Left ventricle myocardium superior (tissue), 1 donor: ENCODE measurements at places on chromosomes 3 and 15.

DNA sequence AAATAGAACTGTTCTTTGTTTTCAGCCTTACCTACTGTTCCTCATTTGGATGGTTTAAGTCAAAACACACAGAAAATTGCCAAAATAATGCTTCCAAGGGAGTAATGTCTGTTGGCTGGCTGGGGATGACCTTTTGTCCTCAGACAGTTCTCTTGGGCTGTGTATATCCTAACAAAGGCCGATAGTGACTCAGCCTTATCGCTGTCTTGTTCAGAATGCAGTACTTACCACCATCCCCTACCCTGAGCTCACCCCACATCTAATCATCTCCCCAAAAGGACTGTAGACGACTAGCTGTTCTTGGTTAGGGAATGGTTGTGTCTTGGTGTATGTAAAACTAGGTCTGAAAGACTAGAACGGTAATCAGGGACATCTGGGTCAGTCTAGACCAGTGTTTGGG, 35.0 kb downstream of the RAB11A start:
- no peak for DNase-seq

DNA sequence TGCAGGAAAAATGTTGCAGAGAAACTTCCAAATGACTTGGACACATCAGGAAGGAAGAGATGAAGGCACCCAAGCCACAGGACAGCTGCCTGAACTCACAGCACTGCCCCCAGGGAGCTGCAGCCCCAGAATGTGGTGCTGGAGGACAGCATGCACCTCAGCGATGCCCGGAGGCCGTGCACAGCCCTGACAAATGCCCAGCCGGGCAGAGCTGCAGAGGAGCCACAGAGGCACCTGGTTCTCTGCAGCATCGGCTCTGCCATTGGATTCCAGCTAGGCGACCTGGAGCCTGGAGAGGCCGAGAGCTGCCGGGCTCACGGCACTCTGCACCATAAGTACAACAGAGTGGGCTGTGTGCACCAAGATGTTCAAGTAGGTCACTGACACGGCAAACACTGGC, 97.5 kb downstream of the OCA2 start:
- no peak for DNase-seq

GRCh38 chr3:114756506-114757279, 390.4 kb downstream of the ZBTB20 start:
- DNase-seq, result no peak

DNA sequence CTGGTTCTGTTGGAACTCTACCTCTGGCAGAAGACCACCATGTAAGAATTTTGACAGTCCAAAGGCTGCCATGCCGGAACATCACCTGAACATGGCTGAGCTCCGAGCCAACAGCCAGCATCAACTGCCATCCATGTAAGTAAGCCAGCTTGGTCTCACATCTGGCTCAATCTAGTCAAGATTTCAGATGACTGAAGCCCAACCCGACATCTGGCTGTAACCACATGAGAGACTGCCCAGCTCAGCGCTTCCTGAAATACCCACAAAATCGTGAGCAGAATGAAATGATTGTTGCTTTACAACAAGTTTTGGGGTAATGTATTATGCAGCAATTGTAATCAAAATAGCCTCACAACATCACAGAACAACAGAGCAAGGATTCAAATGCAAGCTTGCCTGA, 32.9 kb downstream of the GHSR start:
- no peak for DNase-seq

DNA sequence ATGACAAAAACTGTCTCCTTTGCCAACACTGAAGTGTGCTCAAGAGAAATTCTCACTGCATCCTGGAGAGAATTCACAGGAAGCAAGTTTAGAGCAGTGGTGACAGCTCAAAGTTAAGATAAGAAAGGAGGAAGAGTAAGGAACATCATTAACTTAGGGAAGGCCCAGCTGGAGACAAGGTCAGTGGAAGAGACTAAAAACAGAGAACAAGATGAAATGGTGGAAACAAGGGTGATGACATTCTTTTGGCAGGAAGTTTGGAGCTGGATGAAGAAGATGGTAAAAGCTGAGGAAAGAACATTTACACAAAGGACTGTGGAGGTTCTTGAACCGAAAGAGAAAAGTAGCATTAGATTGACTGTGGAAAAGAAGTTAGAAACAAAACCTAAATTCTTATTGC, 6.7 kb upstream of the SUCLG2 start:
- DNase-seq, result no peak

- no peak for DNase-seq
These were observed 41.5 kb downstream of the MGLL start for GRCh38 chr3:127780536-127781400.

GRCh38 chr3:68515237-68515636, 417.1 kb downstream of the TAFA4 start:
- no peak for DNase-seq

DNA sequence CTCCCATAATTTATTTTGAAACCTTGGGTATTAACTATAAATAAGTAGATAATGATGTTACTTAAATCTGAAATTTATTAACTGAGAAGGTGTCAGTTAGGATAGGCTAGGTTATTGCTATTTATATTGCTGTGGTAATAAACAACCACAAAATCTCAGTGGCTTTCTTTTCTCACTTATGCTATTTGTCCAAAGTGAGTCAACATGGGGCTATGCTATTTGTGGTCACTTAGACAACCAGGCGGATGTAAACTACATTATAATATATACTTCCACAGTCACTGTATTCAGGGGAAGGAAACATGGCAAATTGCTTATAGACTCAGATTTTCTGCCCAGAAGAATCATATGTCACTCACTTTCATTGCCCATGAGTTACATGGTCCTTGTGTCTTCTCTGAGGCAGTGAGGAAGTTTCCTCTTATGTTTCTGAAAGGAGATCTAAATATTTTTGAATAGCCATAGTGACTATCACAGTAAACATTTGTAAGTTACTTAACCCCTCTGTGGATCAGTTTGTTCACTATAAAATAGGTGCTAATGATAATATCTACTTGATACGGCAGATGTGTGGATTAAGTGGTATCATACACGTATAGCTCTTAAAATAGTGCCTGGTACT, 19.8 kb downstream of the HMG20A start:
- DNase-seq, result no peak

DNA sequence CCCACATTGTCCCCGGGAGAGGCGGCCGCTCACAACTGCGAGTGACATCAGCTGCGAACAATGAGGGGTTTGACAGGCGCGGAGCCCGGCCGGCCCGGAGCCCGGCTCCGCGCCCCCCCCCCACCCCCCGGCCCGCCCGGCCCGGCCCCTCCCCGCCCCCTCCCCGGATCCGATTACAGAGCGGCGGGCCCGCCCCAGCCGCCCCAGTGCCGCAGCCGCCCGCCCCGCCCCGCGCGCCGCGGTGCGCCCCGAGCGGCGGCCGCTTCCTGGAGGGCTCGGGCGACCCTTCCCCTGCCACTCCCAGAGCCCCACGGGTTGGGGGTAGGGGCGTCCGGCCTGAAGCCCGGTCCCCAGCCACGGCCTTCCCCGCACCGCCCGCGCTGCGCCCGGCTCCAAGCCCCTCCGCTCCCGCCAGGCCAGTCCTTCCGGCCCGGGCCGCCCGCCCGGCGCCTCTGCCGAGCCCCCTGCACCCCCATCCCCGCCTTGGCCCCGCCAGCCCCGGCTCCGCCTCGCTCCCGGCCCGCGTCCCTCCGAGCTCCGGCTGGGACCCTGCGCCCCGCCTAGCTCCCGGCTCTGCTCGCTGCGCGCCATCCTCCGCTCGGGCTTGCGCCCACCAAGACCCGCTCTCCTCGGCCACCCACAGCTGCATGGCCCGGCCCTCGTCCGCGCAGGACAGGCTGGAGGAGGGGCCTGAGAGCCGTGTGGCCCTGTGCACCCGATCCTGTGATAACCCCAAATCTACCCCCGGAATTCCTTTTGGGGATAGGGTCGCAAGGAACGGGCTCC, at the start of gene PCBP4:
Gene PCBP4, minus strand, starts transcription at position 71 of the 786 bp plus-strand sequence. CDS start 6,214 bp downstream, outside the sequence.
- peak; percentile 87 for DNase-seq

DNA sequence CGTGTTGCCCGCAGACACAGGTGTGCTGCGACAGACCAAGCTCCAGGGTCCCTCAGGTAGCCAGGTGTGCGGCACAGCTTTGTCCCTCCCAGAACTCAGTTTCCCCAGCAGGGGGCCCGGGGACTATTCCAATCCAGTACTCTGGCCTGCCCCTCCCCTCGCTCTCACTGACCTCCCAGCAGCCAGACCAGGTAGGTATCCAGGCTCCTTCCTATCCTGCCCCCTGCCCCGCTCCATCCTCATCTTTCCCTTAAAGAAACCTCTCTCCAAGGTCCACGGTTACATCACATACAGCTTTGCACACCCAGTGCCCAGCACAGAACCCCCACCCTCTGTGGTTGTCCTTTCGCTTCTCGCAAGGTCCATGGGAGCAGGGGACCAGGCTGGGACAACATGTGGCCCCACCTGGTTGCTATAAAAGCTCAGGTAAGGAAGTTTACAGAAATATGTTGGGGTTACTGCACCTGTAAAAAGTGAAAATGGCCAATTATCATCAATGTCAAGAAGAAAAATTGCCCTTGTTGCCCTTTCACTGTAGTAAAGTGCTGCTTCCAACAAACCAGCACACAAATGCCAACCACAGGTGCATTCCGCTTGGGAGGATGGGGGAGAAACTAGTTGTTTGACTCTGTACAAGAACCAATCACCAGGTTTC, 7.3 kb upstream of the CYP11A1 start:
- no peak for DNase-seq
